Erythroblast (primary cell): ENCODE measurements at places on chromosomes 1 and 21.

- no peak for DNase-seq
Observed at GRCh38 chr21:45988366-45989347, 7.1 kb downstream of the COL6A1 start.

DNA sequence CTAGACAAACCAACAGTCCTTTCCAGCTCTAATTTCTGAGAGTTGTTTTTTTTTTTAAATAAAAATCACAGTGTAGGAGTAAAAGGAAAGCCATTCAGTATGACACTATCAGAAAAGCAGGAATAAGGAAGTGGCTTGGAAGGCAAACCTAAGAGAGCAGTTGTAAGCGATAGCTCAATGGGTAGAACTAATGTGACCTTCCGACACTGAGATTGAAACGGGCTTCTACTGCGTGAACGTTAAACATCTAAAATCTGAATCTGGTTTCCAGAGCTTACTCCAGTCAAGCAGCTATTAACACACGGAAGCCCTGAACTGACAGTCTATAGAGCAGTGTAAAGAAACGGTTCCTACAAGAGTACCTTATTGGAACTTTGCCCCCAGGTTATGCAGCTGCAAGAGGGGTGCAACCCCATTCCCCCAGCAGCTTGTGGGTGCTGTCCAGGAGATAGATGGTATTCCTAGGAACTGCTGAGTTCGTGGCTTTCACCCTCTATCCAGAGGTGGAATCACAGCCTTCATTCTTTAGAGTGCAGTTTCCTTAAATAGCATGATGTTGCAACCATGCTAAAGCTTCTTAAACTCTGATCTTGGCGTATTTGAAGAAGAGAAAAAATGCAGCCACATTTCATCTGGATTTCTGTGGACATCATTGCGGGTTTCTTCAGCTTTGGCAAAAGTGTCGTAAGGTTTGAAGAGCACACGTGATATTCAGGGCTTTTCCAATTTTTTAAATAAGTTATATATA lies 3.3 kb upstream of the IRF2BP2 start:
- peak; percentile 29 for DNase-seq

DNA sequence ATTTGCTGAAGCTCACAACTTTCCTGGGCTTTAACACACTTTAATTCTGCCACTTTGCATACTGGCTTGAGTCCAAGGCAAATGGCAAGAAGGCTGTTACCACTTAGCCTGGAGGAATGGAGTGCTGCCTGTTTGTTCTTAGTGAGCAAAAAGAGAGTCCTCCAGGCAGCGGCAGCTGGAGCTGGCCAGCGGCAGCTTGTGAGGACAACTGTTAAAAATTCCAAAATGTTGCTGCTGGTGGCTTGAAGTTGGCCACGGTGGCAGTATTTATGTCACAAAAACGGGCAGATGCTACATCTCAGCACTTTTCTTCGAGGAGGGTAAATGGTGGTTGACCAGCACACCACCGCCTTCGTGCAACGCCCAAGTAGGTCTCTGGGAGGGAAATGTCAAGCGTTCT lies 27.3 kb downstream of the STPG1 start:
- DNase-seq = no peak

DNA sequence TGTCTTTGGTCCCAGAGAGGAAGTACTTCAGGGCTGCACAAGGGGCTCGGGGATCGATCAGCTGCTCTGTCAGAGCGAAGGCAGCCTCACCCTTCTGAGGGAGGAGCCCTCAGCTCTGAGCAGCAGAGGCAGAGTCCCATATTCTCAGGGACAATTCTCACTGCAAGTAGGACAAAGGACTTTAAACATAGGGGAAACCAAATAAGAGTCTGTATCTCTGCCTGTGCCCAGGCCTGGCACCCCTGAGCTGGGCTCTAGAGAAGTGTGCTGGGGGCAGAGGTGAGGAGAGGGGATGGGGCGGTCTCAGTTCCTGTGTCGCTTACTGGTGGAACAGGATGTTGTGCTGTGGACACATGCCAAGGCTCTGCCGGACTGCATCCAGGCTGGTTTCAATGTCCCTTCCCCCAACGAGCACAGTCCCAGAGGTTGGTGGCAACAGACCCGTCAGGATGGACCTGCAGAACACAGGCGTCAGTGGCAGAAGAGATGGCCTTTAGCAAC lies 76.6 kb downstream of the ABCA4 start:
- DNase-seq = peak; percentile 57

DNA sequence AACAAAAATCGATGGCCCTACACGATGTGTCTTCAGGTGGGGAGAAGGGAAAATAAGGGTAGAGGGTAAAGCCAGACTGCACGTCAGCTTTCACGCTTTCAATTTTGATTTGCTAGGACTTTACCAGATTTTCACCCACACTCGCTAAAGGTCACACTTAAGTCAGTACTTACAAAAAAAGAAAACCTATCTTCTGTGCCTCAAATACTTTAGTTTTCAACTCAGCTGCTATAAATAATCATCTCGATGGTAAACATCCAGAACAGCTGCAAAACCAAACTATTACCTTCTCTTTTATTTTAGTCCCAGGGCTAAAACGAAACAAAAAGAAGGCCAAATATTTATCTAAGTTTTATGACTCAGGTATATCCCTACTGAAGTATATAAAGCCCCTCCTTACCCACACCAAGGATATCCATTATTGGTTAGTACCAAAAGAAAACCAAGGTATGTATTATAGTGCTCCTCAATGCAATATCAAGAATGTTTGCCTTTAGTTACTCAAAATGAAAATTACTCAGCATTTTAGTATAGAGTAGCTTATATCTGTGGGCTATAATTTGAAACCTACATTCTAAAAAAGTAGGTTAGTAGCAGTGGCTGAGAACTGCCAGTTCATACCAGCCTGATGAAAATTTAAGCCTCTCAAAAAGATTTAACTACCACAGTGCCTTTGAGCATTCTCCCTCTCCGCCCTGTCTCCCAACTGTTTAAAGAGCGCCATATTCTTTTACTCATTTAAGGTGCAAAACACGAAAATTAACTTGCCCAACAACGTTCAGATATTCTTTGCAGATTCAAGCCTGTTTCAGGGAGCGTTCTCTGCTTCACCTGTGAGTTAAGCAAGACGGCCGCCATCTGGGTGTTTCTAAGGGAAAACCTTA lies 1.5 kb downstream of the CSDE1 start:
- DNase-seq = no peak

DNA sequence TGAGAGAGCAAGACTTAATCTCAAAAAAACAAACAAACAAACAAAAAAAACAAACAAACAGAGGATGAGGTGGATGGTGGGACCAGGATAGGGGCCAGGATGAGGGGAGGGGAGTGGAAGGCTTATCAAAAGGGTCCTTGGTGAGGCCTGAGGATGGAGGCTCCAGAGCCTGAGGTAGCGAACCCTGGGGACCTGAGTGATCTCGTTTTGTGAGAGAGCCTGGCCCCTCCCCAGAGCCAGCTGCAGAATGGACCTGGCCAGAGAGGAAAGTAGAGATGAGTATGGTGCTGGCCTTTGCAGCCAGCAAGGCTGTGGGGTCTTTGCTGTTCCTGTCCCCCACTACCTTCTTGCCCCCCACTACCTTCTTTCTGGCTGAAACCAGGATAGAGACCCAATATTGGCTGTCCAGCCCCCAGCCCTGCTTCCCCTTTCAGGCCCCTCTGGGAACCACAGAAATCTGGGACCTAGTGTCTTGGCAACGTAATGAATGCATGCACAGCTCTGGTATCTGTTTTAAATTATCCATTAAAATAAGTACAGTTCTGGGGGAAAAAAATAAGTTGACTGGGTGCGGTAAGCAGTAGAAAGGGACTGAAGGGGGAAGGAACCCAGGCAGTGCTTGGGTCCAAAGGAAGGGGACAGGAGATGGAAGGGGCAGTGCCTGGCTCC lies 1.1 kb upstream of the LMNA start:
- peak; percentile 38 for DNase-seq

- DNase-seq = no peak
Observed at GRCh38 chr21:32070126-32070525, 197.3 kb downstream of the HUNK start.

- DNase-seq = no peak
Observed at GRCh38 chr1:66489972-66490601, 43.9 kb upstream of the SGIP1 start.

GRCh38 chr1:161089938-161090337 lies 580 bp upstream of the NECTIN4 start:
- DNase-seq = no peak

DNA sequence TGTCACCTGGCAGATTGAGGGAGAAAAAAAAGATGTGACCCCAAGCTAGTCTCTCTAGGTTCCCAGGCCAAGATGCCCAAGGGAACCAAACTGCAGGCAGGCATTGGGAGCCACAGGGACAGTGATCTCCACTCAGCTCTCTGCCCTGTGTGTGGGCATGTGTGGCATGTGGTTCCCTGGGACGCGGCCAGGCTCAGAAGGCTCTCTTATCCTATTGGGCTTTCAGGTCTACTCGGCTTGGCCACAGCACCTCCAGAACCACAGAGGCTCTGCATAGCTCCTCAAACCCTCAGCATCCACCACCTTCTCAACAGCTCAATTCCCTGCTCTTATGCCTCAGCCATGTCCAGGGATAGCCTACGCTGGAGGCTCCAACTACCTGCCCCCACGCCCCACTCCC lies 22.0 kb downstream of the IQGAP3 start:
- DNase-seq = no peak

- no peak for DNase-seq
Observed at GRCh38 chr1:192831706-192832355, 23.0 kb downstream of the RGS2 start.

GRCh38 chr1:179632868-179633267 lies 41.2 kb downstream of the TDRD5 start:
- no peak for DNase-seq

- DNase-seq = no peak
Observed at GRCh38 chr1:48859456-48859855, 82.8 kb upstream of the BEND5 start.

- DNase-seq = no peak
Observed at GRCh38 chr1:197776351-197777105, 1.2 kb upstream of the DENND1B start.

- no peak for DNase-seq
Observed at GRCh38 chr1:58524353-58524945, 22.1 kb downstream of the OMA1 start.

GRCh38 chr21:38821248-38821647 lies 15.5 kb downstream of the ETS2 start:
- no peak for DNase-seq

DNA sequence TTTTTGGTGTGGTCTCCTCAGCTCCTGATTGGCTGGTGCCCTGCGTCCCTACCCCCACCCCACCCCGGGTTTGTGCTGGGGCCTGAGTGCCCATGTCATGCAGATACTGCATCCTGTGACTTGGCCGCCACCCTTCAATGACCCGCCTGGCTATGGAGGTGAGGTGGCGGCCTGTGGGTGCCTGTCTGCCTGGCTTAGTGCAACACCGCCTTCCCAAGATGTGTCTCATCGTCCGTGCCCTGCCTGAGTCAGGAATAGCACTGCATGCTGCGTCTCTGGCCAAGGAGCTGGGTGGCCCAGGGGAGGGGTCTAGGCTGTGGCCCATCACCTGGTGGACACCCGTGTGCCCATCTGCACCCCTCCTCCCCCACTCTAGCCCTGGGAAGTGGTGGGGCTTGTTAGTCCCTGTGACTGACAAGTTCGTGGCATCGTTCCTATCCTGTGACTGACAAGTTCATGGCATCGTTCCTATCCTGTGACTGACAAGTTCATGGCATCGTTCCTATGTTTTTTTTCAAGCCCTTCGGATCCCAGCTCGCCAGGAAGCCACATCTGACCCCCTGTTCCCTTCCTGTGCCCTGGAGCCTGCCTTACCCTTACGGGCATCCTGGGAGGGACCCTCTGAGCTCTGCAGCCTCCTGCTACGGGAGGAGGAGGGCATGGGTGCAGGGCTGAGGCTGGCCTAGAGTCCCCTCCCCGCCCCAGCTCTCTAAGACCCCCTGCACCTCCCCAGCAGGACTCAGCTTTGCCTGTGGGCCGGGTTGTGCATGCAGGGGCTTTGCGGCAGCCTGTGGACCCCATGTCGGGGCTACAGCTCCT lies 7.5 kb downstream of the SLX9 start:
- no peak for DNase-seq
